ENCODE measurements at places on chromosomes 13 and 19.

DNA sequence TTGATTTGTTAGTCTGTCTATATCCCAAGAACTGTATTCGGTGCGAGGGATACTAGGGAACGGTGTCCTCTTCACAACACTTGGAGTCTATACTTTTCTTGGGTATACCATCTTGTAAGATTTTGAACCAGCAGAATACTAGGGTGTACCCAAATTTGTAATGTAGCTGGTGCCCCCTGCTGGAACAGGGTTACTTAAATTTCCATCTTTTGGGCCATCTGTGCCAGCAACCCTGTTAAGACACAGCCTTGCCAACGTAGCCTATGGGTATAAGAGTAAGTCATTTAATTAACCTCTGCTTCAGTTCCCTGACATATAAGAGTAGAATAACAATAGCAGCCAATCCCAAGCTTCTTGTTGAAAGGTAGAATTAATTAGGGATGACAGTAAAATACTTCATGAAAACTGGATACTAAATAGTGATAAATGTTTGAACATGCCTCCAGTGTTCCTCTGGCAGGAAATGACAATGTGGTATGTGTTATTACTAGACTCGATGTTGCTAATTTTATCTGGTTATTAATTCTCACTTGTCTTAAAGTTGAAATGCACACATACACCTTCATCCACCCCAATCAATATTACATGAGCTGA lies 607.6 kb downstream of the FGF9 start:
- DNase-seq = peak; percentile 21

DNA sequence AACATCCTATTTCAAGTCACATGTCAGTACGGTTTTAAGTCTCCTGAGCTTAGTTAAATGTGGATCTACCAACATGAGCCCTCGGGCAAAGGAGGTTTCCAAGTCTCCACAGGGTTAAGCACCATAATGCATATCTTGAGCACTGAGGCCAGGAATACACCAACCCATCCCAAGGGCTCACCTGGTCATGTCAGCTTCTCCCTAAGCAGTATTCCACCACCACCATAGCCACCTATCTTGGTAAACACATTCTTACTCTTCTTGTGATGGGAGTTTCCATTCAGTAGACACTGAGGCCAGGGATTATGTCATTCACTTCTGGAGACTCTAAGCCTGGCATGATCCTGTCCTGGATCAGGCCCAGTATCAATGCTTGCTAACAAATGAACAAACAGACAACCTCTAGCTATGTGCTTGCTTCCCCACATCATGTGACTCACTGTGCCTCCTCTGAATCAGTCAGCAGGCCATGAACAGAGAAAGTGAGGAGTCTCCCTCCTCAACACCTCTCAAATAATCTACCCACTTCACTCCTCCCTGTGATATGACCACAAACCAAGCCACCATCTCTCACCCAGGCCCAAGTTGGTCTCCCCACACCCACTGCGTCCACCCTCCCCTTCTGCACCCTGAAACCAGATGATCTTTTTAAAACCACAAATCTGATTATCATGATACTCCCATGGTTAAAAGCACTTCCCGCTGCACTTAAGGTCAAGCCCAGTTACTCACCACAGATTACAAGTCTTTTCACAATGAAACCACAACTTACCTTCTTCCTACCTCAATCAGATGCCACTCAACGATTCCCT lies 5.8 kb downstream of the PEG3 start:
- DNase-seq = no peak

- DNase-seq = no peak
Observed at GRCh38 chr13:103931885-103932284, 865.7 kb upstream of the SLC10A2 start.

DNA sequence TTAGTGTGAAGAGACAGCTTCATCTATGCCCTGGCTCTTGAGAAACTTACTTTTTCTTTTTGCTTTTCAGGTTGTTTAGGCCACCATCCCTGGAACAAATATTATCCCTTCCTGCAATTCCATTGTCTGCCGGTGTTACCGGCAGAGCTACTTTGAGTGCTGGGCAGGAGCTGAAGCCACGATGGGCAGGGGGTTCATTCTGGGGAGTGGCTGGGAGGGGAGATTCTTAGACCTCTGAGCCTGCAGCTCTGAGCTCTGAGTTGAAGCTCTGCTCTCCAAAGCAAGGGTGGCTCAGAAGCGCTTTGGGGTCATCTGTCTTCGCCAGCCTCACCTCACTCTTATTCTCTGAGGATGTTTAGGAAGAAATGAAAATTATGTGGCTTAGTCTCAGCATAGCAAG lies 1066.6 kb upstream of the SLC10A2 start:
- DNase-seq = no peak

GRCh38 chr13:113002206-113002912 lies 33.3 kb downstream of the MCF2L start:
- no peak for DNase-seq

- DNase-seq = no peak
Observed at GRCh38 chr19:4052114-4052992, 14.3 kb downstream of the ZBTB7A start.

DNA sequence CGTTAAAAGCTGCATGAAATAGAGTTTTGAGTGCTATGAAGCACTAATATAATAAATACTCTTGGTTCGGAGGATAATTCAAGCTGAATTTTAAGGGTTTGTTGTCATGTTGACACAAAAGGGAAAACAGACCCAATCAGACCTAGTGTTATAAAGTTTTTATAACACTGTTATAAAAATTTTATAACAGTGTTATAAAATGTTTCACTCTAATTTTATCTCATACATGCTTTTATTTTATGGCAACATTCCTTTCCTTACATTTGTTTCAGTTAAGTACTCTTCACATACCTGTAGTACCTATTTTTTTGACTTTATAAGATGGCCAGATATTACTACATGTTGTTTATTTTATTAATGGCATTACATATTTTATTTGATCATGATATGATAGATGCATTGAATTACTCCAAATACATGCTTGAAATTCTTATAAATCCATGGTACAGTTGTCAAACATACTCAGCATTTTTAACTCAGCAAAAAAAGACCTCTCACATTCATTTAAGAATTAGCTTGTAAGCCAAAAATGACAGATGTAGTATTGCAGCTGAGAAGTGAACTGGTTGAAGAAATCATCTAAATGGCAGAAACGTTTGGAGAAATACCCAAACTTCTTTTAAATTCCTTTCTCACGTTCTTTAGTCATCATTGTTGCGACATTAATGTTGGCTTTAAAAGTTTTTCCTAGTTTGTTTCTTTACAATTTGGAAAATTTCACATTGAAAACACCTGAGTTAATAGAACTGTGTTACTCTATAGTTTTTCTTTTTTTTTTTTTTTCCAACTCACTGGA lies 104.5 kb downstream of the PIBF1 start:
- DNase-seq = no peak

- no peak for DNase-seq
Observed at GRCh38 chr13:50882816-50883435, 26.7 kb upstream of the RNASEH2B start.

DNA sequence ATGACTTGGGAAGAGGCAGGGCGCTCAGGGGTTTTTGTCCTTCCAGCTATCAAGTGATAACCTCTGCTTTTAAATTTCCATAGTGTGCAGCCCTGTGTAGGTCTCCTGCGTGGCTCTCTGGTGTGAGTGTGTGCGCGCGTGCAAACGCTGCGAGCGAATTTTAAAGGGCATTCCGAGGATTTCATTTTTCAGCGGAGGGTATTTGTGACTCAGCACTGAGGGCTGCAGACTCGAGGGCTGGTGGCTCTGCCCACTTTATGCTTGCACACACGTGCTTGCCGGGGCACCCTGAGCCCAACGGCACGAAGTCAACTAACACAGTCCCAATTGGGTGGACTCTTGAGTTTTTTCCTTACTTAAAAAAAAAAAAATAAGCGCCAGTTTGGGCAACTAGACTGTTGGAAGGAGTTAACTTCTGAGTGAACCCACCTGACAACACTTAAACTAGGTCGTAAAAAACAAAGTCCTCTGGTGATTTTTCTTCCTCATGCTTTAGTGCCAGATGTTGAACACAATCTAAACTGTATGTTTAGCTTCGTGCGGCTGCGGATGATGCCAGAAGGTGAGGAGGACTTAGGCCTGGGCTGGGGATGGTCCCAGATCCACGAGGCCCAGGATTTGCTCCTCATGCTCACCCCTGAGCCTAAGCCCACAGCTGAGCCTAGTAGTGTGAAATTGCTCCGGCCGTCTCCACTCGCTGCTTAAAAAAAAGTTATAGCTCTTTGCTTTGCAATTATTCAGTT lies 2.1 kb downstream of the FGF9 start:
- no peak for DNase-seq

- DNase-seq = no peak
Observed at GRCh38 chr19:19417046-19417445, 11.6 kb downstream of the GATAD2A start.

GRCh38 chr19:1483131-1483978 lies 4.3 kb upstream of the C19orf25 start:
- DNase-seq = no peak

GRCh38 chr19:20167651-20168122 lies 673 bp downstream of the ZNF486 start:
- no peak for DNase-seq

- DNase-seq = no peak
Observed at GRCh38 chr19:10104665-10105508, 1.3 kb upstream of the PPAN start.

DNA sequence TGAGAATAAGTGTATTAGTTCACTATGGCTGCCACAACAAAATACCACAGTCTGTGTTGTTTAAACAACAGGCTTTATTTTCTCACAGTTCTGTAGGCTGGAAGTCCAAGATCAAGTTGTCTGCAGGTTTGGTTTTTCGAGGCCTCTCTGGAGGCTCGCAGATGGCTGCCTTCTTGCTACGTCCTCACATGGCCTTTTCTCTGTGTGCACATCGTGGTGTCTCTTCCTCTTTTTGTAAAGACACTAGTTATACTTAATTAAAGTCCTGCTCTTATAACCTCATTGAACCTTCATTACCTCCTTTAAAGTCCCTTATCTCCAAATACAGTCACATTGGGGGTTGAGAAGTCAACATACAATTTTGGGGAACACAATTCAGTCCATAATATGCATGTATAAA lies 10.6 kb downstream of the CSNK1A1L start:
- DNase-seq = no peak

- no peak for DNase-seq
Observed at GRCh38 chr13:110677731-110678545, 28.0 kb downstream of the CARS2 start.

- no peak for DNase-seq
Observed at GRCh38 chr19:5927441-5927821, 13.4 kb downstream of the CAPS start.

DNA sequence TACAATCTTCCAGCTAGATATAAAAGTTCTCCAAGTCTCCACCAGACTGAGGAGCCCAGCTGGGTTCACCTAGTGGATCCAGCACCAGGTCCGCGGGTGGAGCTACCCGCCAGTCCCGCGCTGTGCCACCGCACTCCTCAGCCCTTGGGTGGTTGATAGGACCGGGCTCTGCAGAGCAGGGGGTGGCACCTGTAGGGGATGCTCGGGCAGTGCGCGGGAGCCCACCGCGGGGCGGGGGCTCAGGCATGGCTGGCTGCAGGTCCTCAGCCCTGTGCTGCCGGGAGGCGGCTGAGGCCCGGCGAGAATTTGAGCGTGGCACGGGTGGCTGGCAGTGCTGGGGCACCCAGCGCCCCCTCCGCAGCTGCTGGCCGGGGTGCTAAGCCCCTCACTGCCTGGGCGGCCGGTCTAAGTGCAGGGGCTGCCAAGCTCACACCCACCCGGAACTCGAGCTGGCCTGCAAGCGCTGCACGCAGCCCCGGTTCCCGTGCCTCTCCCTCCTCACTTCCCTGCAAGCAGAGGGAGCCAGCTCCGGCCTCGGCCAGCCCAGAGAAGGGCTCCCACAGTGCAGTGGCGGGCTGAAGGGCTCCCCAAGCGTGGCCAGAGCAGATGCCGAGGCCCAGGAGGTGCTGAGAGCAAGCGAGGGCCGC lies 542.8 kb upstream of the PCDH9 start:
- no peak for DNase-seq

DNA sequence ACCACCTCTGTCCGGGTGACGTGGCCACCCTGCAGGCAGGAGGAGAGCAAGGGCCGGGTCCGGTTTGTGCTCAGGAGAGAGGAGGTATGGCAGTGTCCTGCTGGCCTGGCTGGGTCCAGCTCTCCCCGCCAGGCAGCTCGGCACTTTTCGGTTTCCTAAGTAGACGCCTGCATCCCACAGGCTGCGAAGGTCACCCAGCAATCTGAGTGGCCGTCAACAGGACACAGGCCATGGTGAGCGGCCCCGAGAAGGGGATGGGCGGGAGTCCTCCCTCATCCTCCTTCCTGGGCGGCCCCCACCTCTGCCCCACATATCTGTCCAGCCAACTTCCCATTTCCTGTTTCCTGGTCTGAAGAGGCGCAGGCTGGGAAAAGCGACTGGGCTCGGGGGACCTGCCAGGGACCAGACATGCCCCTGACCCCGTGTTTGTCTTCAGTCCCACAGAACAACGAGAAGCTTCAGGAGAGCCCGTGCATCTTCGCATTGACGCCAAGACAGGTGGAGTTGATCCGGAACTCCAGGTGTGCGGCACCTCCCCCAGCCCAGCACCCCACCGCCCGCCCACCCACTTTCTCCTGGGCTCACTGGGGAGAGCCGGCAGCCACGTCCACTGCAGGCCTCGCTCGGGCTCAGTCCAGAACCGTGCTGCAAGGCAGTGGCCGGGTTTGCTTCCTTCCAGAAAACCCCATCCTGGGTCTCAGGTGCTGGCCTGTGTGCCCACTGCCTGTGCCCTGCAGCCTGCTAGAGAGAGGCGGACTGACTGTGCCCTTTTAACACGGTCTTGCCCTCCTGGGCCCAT lies 16.3 kb downstream of the PIAS4 start:
- DNase-seq = no peak

GRCh38 chr13:98800078-98800477 lies 47.6 kb upstream of the SLC15A1 start:
- no peak for DNase-seq

- DNase-seq = no peak
Observed at GRCh38 chr19:42129399-42130253, 2.6 kb downstream of the POU2F2 start.

DNA sequence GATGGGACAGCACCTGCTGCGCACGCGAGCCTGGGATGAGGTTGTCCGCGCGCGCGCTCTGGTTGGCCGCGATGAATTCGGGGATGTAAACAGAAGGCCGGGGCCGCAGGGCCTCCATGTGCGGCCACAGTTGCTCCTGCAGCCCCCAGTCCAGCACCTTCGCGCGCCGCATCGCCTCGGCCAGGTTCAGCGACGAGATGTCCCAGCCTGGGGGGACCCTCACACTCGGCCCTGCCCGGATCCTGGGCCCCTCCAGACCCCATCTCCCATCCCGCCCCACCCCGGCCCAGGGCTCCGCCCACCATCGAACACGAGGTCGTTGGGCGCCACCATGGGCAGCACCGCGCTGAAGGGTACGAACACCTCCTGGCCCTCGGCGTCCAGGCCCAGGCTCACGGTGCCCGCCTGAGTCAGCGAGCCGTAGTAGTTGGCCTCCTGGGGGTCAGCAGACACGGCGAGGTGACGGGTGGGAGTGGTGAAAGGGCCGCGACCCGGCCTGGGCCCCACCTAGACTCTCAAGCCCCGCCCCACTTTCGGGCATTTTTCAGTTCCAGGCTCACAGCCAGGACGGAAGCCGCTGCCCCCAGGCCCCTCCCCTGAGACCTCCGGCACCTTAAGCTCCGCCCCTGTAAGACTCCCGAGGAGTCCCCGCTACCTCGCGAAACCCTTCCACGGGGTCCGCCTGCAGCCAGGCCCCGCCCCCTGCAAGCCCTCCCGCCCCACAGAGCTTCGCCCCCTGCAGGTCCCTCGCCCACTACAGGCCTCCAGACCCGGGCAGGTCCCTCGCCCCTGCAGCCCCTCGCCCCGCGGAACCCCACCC lies 1.1 kb downstream of the ISYNA1 start:
- no peak for DNase-seq

GRCh38 chr13:35961461-35962220 lies 169.5 kb downstream of the DCLK1 start:
- DNase-seq = no peak

- no peak for DNase-seq
Observed at GRCh38 chr19:11463391-11463790, 17.5 kb downstream of the ELAVL3 start.
